ENCODE measurements at places on chromosomes 3 and 15.

- no peak overlapping the region for H3K4me3 ChIP-seq
- no peaks in the 10 kb centered on the region for H3K27me3 ChIP-seq
- no peaks in the 10 kb centered on the region for H3K4me1 ChIP-seq
- H3K36me3 ChIP-seq = no peaks in the 10 kb centered on the region
These were observed 1297.9 kb downstream of the ROBO2 start for GRCh38 chr3:78337801-78338211.

- H3K36me3 ChIP-seq = no peaks in the 10 kb centered on the region
- H3K27me3 ChIP-seq = no peaks in the 10 kb centered on the region
- no peak overlapping the region for H3K27ac ChIP-seq
- no peak for DNase-seq
- no peak overlapping the region for H3K4me3 ChIP-seq
These were observed 749.8 kb downstream of the NAALADL2 start for GRCh38 chr3:175608911-175609310.

- peaks cover 2% of the 10 kb centered on the region for H3K36me3 ChIP-seq
- H3K4me3 ChIP-seq = no peak overlapping the region
- H3K27me3 ChIP-seq = peaks cover 38% of the 10 kb centered on the region
- no peaks in the 10 kb centered on the region for H3K4me1 ChIP-seq
These were observed 20.3 kb upstream of the SUSD5 start for GRCh38 chr3:33238923-33239322.

DNA sequence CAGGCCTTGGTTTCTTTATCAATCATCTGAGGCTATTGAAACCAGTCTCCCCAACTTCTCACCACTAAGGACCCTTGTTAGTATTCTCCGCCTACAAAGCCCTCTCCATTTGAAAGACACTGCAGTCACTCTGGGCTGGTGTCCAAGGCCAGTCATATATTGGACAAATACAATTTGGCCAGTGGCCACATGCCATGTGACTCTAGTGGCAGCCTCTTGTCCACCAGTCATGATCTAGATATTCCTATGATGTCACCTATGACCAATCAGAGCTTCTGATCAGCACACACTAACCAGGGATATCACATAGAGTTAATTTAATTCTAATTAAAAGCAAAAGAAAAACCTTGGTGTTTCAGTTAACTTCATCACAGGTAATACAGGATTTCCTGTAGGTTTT is 68.2 kb downstream of the RAB11A start:
- H3K36me3 ChIP-seq = no peaks in the 10 kb centered on the region
- peaks cover 11% of the 10 kb centered on the region for H3K4me1 ChIP-seq
- no peaks in the 10 kb centered on the region for H3K27me3 ChIP-seq
- no peak for DNase-seq
- no peak overlapping the region for H3K27ac ChIP-seq

DNA sequence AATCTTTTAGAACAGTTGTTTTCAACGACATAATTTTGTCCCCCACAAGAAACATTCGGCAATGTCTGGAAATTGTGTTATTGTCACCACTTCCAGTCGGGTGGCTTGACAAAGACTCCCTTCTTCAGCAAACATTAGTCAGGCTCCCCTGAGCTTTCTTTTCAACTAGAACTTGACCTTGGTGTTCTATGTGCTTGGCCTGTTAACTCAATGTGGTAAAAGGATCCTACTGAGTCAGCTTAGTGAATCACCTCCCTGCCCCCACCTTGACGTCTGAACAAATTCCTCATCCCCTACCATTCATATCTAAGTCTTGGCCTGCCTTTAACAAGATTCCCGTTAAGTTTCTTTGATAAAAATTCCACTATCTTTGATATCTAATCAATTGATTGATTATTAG is 465.0 kb upstream of the ROBO1 start:
- no peak for DNase-seq
- no peaks in the 10 kb centered on the region for H3K27me3 ChIP-seq
- H3K36me3 ChIP-seq = no peaks in the 10 kb centered on the region
- H3K4me1 ChIP-seq = no peaks in the 10 kb centered on the region
- no peak overlapping the region for H3K27ac ChIP-seq

GRCh38 chr15:77476995-77477394 is 56.3 kb downstream of the HMG20A start:
- no peaks in the 10 kb centered on the region for H3K27me3 ChIP-seq
- H3K4me1 ChIP-seq = peaks cover 2% of the 10 kb centered on the region
- H3K36me3 ChIP-seq = peaks cover 4% of the 10 kb centered on the region

DNA sequence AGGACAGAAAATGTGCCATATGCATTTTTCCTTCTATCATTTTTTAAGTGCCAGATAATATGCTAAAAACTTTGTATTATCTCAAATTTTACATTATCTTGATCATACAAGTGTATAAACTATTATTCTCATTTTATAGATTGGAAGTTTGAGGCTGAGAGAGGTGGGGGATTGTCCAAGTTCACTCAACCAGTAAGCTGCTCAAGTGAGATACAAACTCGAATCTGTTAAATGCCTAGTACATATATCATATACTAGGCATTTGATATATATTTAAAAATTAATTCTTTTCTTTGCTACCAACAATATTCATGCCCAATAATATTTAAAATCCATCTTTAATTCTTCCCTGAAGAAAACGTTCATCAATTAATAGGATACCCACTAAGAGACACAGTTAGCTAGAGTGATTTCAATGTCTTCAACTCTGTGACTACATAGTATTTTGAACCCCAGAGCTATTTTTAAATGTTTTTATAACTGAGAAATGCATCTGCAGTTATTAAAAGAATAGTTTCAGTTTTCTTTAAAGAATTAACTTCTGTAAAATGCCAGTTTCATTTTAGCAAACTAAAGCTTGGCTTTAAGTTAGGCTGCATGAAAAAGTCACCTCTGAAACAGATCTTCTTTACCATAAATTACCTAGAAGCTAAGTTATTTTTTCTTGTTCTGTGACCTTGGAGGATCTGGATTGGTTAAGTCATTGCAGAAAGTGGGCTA is 40.4 kb downstream of the IQCB1 start:
- H3K4me3 ChIP-seq = no peak overlapping the region
- no peaks in the 10 kb centered on the region for H3K27me3 ChIP-seq
- H3K4me1 ChIP-seq = peaks cover 2% of the 10 kb centered on the region
- peaks cover 2% of the 10 kb centered on the region for H3K36me3 ChIP-seq
- no peak for DNase-seq

DNA sequence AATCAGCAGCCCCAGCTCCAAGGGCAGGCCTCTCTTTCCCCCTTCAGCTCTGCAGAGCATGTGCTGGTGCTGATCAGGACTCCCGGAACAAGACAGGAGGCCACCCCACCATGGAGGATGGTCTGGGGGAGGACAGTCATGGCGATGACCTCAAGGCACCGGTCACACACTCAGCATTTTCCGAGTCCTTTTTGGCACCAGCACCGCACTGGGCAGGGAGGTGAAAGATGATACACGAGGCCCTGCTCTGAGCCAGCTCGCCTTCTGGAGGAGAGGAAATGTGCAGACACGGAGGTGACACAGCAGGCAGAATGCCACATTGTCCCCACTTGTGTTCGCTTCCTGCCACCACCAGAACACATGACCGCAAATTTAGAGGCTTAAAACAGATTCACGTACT is 61.8 kb upstream of the SEC61A1 start:
- H3K4me3 ChIP-seq = no peak overlapping the region
- H3K4me1 ChIP-seq = no peaks in the 10 kb centered on the region
- H3K27ac ChIP-seq = no peak overlapping the region
- no peaks in the 10 kb centered on the region for H3K36me3 ChIP-seq

GRCh38 chr3:123063034-123063433 is 3.8 kb upstream of the PDIA5 start:
- no peaks in the 10 kb centered on the region for H3K36me3 ChIP-seq
- H3K27ac ChIP-seq = no peak overlapping the region
- H3K27me3 ChIP-seq = peaks cover 6% of the 10 kb centered on the region
- H3K4me1 ChIP-seq = peaks cover 14% of the 10 kb centered on the region
- H3K4me3 ChIP-seq = no peak overlapping the region

GRCh38 chr15:66563126-66563525 is 2.7 kb downstream of the LCTL start:
- H3K27ac ChIP-seq = no peak overlapping the region
- peaks cover 3% of the 10 kb centered on the region for H3K36me3 ChIP-seq
- DNase-seq = no peak
- peaks cover 15% of the 10 kb centered on the region for H3K4me1 ChIP-seq
- H3K27me3 ChIP-seq = peaks cover 5% of the 10 kb centered on the region

- H3K4me3 ChIP-seq = no peak overlapping the region
- no peak for DNase-seq
- peaks cover 52% of the 10 kb centered on the region for H3K4me1 ChIP-seq
- peak overlapping the region; percentile 89 for H3K27ac ChIP-seq
- H3K36me3 ChIP-seq = peaks cover 9% of the 10 kb centered on the region
- H3K27me3 ChIP-seq = no peaks in the 10 kb centered on the region
These were observed 540.8 kb downstream of the FOXP1 start for GRCh38 chr3:71042759-71043158.

- no peaks in the 10 kb centered on the region for H3K4me1 ChIP-seq
- H3K36me3 ChIP-seq = no peaks in the 10 kb centered on the region
- no peak overlapping the region for H3K27ac ChIP-seq
- DNase-seq = no peak
These were observed 490.9 kb downstream of the ZBBX start for GRCh38 chr3:166889241-166889640.

DNA sequence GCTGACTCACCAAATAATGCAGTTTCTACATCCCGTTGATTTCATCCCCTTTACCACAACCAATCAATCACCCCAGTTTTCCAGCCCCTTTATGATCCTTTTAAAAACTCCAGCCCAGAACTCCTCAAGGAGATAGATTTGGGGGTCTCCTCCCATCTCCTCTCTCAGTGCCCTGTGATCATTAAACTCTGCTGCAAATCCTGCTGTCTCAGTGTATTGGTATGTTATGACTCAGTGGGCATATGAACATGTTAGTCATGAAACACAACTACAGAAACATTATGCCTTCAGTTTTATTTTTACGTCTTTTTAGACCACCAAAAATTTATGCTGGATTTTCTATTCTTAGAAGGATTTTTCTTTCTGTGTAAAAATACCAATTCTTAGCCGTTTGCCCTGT is 213.7 kb downstream of the DIPK2A start:
- H3K27me3 ChIP-seq = no peaks in the 10 kb centered on the region
- no peak overlapping the region for H3K4me3 ChIP-seq
- no peak overlapping the region for H3K27ac ChIP-seq

DNA sequence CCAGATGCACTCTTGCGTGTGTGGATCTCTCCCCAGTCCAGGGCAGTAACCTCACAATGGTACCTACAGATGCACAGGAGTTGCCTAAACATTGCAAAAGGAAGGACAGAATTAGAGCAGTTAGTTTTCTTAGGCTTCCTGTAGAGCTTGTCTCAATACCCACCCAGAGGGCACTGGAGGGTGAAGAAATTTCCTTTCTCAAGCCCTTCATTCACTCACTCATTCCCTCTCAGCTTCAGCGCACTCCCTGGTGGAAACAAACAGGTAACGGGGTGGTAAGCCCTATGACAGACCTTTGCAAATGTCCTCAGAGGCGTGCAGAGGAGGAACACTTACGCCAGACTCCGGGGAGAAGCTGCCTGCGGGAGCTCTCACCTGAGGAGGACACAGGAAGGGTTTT is 267.4 kb upstream of the HES1 start:
- peaks cover 51% of the 10 kb centered on the region for H3K27me3 ChIP-seq
- no peak overlapping the region for H3K27ac ChIP-seq
- no peak overlapping the region for H3K4me3 ChIP-seq
- H3K4me1 ChIP-seq = no peaks in the 10 kb centered on the region
- DNase-seq = no peak

- peaks cover 4% of the 10 kb centered on the region for H3K36me3 ChIP-seq
- H3K27me3 ChIP-seq = no peaks in the 10 kb centered on the region
- DNase-seq = peak; percentile 42
- H3K4me1 ChIP-seq = peaks cover 31% of the 10 kb centered on the region
These were observed 2.9 kb downstream of the PHC3 start for GRCh38 chr3:170178651-170179050.

DNA sequence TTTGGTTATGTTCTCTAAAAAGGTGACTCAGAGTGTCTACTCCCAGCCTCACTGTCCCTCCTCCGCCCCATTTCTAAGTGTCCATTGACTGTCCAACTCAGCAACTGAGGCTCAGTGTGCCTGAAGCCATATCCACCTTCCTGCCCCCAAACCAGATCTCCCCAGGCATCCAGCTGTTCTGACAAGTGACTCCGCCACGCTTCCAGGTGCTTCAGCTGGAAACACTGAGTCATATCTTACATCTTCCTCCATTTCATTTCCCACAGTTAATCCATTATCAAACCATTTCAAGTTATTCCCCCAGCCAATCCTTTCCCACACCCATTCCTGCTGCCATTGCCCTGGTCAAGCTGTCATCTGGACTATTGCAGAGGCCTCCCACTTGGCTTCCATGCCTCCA is 17.1 kb downstream of the MAGEF1 start:
- H3K4me1 ChIP-seq = peaks cover 4% of the 10 kb centered on the region
- no peak for DNase-seq
- H3K36me3 ChIP-seq = peaks cover 5% of the 10 kb centered on the region
- H3K4me3 ChIP-seq = peak overlapping the region; percentile 19
- H3K27ac ChIP-seq = no peak overlapping the region
- peaks cover 36% of the 10 kb centered on the region for H3K27me3 ChIP-seq

DNA sequence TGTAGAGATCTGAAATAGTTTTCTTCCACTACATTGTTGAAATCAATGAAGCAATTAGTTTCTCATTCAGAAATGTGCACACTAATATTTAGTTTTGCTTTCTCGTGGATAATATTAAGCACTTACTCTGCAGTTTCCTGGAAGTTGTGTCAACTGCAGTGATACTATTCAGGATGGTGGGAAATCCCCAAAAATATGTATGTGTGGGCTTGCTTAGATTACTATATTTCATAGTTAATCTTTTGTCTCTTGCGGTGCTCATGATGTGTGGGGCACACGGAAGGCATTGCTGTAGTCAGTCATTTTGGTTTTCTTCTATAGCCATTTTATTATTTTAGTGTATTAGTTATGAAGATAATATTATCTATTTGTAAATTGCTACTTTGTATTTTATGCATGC is 19.7 kb downstream of the RAB11A start:
- DNase-seq = no peak
- peaks cover 33% of the 10 kb centered on the region for H3K4me1 ChIP-seq
- H3K27ac ChIP-seq = peak overlapping the region; percentile 94
- H3K27me3 ChIP-seq = no peaks in the 10 kb centered on the region
- no peak overlapping the region for H3K4me3 ChIP-seq

DNA sequence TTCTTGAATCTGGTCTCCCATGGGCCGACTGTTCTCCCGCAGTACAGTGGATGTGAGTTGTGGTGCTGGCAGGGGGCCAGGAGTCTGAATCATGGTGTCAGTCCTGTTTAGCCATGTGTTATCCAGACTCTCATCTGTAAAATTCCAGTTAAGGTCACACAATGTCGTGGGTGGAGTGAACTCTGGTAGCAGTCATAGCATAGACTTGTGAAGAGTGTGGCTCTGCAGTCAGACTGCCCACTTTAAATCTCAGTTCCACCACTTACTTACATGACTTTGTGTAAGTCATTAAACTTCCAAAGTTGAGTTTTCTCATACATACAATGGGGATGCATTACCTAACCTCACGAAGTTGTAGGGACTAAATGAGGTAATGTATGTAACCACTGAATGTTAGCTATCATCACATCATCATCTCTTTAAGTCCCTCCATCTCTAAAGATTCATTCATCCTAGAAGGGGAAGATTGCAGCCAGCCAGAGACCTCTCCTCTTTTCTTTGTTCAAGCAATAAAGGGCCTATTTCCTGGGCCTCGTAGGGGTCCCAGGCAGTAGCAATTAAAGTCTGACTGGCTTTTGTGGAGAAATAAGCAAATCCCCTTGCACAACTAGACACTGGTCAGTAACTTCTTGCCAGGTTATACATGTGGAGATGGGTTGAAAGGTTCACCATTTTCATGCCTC is 93.9 kb downstream of the PCCB start:
- H3K27ac ChIP-seq = peak overlapping the region; percentile 59
- H3K4me3 ChIP-seq = no peak overlapping the region
- H3K36me3 ChIP-seq = no peaks in the 10 kb centered on the region
- H3K27me3 ChIP-seq = no peaks in the 10 kb centered on the region
- H3K4me1 ChIP-seq = no peaks in the 10 kb centered on the region

GRCh38 chr3:105823149-105823867 is 45.5 kb downstream of the CBLB start:
- no peaks in the 10 kb centered on the region for H3K27me3 ChIP-seq
- peaks cover 36% of the 10 kb centered on the region for H3K4me1 ChIP-seq
- peak overlapping the region; percentile 82 for H3K27ac ChIP-seq
- DNase-seq = no peak
- peak overlapping the region; percentile 62 for H3K4me3 ChIP-seq
